ENCODE measurements at places on chromosomes 3 and 15.
A peak's percentile ranks its signal among the peaks of the same experiment; 100 is the strongest.

- DNase-seq: no peak
Observed at GRCh38 chr3:43692971-43693370, 2.2 kb downstream of the ABHD5 start.

DNA sequence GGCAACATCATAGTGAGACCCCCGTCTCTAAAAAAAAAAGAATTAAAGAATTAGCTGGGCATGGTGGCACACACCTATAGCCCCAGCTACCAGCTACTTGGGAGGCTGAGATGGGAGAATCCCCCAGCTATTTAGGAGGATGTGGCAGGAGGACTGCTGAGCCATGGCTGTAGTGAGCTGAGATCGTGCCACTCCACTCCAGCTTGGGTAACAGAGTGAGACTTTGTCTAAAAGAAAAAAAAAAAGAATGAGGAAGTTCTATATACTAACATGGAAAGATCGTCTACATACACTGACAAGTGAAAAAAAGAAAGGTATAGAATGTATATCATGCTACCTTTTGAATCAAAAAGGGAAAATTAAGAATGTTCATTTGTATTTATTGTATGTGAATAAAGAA is 83.9 kb upstream of the CDAN1 start:
- no peak for DNase-seq

GRCh38 chr3:151276687-151277042 is 1.7 kb downstream of the P2RY14 start:
- DNase-seq: no peak

GRCh38 chr15:66400351-66400774 is 13.7 kb downstream of the MAP2K1 start:
- no peak for DNase-seq

- DNase-seq: peak; percentile 52
Observed at GRCh38 chr3:52240059-52240885, 1.3 kb upstream of the TWF2 start.

DNA sequence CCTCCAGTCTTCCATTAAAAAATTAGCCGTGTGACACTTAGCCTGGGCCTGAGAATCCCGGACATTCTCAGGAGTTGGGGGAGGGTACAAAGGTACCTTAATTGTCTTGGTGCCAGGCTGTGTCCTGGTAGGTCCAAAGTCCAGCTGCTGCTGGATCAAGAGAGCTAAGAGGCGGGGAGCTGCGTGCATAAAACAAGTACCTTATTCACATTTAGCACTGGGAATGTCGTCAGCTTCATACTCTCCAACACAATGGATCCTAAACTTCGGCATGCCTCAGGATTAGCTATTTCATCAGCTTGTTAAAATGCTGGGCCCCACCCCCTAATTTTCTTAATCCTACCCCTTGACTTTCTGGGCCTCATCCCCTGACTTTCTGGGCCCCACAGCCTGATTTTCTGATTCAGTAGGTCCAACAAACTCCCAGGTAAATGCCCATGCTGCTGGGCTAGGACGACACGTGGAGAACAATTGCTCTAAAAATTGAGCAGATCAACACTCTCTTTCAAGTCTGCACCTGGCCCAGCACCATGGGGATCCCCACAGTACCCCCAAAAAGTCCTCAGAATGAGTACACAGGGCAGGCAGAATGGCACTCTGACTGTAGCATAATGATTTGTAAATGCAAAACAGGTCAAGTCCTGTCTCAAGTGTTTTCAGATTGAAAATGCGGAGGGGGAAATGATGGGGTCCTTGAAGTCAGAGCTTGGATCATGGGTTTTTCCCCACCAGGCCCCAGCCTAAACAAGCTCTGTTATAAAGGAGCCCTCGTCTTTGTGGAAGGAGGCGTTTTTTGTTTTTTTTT is 5.6 kb upstream of the AEN start:
- no peak for DNase-seq

GRCh38 chr3:13963137-13963886 is 83.4 kb upstream of the WNT7A start:
- no peak for DNase-seq

- DNase-seq: peak; percentile 7
Observed at GRCh38 chr15:79897701-79898113, 893 bp upstream of the MTHFS start.

- DNase-seq: no peak
Observed at GRCh38 chr3:76242886-76243753, 457.8 kb upstream of the ZNF717 start.

GRCh38 chr3:144548346-144548745 is 576.7 kb downstream of the DIPK2A start:
- DNase-seq: no peak

DNA sequence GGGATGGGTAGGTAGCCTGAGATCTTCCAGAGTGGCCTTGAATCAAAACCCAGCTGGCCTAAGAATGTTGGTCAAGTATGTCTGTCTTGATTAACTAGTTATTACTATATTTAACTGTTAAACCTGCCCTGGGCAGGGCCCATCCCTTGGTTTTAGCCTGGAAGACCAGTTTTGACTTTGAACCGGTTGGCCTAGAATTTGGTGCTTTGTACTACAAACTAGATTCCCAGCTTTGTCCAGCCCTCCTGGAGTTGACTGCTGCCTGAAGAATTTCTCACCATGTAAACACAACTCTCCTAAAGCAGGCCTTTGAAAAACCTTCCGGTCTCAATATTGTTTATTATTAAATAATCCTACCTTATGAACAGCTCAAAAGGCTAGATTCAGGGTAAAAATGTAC is 16.0 kb downstream of the C15orf62 start:
- DNase-seq: no peak

GRCh38 chr3:152554980-152555379 is 280.0 kb upstream of the P2RY1 start:
- DNase-seq: no peak

GRCh38 chr3:193701953-193702635 is 109.1 kb downstream of the OPA1 start:
- DNase-seq: no peak

DNA sequence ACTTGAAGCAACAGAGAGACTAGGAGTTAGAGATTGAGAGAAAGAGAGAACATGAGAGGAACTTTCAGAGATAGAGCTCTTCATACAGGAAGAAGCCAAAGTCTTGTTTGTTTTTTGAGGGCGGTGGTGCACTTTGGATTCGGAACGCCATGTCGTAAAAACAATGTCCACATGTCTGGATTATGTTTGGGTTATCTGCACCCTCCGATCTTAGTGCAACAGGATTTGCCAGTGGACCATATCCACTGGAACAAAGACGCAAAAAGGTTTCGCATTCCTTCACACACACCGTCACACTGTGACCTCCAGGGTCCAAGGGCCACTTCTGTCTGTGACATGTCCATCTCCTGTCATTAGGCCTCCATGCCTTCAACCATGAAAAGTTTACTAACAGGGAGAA is 141.8 kb upstream of the ATP11B start:
- no peak for DNase-seq

DNA sequence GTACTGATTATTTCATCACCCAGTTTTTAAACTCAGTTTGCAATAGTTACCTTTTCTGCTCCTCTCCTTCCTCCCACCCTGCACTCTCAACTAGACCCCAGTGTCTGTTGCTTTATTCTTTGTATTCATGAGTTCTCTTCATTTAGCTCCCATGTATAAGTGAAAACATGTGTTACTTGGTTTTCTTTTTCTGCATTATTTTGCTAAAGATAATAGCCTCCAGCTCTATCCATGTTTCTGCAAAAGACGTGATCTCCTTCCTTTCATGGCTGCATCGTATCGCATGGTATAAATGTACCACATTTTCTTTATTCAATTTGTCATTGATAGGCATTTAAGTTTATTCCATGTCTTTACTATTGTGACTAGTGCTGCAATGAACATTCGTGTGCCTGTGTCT is 79.0 kb downstream of the NAALADL2 start:
- no peak for DNase-seq

DNA sequence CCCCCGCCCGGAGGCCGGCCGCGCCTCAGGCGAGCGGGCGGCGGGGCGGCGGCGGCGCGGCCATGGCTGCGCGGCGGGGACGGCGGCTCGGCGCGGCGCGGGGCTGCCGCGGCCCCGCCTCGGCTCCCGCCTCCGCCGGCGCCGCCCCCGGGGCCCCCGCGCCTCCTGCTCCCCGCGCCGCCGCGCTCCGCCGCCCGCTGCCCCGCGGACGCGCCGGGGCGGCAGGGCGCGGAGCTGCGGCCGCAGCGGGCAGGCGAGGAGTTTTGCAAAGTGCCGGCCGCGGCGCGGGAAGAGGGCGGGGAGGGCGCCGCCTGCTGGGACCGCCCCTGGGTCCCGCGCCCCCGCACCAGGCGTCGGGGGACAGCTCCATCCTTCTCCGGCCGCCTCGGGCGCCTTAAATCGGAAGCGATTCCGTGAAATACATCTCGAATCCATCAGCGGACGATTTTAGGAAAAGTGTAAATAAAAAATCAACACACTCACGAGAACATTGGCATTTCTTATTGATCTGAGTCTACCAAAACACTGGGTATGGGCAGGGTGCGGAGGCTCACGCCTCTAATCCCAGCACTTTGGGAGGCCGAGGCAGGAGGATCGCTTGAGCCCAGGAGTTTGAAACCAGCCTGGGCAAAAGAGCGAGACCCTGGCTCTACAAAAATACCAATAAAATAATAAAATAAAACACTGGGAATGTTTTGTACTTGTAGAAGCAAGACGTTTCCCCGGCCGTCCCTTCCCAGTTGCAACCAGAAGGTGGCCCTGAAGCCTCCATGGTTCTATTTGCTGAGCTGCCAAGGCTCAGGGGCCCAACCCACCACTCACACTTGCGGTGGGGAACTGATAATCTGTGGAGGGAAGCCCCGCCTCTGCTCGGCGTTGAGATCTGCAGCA is 136.9 kb downstream of the NUP210 start:
- DNase-seq: no peak

All from stimulated activated CD4-positive, alpha-beta T cell treated with anti-CD3 and anti-CD28 coated beads, TNF-alpha, amount 100 ng/mL, for 24 hours (primary cell).